ENCODE measurements at places on chromosomes 7 and 10.

DNA sequence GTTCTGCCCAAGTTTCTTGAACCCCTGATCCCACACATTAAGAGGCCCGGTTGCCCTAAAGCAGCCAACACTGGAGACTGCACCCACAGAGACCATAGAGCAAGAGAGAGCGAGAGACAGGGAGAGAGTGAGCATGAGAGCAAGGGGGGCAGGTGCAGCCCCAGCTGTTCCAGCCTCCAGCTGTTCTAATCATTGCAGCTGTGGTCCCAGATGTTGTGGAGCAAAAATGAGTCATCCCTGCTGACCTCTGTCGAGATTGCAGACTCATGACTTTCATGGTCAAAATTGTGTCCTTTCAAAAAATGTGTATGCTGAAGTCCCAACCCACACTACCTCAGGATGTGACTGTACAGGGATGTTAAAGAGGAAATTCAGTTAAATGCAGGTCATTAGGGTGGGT lies 143.9 kb upstream of the FRMD4A start:
- DNase-seq: no peak

DNA sequence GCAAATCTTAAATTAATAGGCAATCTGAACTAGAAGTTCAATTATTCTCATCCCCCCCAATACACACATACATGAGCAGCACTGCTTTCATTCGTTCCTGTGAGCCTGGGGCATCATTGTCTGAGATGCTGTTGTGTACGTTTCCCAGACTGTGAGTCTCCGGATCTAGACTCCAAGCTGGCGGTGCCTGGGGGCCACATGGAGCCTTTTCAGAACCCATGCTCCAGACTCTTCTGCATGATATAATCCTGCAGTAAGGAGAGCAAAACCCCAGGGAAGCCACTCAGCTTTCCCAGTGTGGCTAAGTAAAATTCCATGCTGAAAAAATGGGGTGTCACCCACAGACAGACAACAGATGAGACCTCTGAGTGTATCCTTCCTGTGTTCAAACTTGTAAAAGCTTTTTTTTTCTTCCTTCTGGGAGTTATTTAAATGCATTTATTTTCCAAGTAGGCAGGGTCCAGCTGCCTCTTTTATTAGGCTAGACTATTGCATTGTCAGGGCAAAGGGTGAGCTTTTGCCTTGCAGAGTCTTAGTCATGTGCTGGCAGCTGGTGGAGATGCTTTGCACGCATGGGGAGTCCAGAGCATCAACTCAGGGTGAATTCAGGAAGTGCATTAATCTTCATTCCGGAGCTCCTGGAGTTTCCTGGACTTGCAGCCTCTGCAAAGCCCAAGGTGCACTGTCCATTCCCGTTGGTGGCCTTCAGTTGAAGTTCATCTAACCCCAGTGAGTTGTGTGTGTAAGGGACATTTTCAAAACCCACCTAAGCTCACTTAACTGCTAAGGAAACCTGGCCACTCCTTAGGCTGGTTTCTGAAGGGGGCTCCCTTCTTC lies 185.7 kb upstream of the ADO start:
- DNase-seq: peak; percentile 89

GRCh38 chr7:80764132-80764531 lies 125.7 kb downstream of the CD36 start:
- no peak for DNase-seq

DNA sequence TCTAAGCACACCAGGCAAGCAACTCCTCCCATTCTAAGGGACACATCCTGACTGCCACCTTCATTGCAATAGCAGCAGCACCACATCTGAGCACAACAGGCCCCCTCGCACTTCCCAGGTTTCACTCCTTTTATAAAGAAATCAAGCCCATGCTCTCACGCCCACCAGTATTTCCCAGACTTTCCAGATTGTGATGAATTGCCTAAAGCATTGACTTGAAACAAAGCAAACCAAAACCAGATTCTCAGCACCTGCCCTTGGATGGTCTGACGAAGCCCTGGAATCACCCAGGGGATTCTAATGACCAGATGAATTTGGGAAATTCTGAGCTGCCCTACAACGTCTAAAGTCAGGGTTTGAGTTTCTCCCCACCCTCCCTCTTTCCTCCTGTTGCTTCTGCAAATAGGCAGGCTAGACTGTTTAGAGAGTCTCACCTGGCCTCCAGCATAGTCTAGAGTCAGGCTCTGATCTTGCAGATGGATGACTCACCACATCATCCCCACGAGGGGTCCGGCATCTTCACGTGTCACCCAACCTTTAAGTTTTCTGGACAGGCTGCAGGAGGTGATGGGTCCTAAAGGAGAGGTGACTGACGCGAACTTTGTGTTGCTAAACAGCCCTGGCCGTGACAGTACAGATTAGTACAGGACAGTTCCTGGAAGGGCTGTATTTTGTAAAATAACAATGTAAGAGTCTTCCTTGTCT lies 198.0 kb downstream of the SKIDA1 start:
- no peak for DNase-seq

DNA sequence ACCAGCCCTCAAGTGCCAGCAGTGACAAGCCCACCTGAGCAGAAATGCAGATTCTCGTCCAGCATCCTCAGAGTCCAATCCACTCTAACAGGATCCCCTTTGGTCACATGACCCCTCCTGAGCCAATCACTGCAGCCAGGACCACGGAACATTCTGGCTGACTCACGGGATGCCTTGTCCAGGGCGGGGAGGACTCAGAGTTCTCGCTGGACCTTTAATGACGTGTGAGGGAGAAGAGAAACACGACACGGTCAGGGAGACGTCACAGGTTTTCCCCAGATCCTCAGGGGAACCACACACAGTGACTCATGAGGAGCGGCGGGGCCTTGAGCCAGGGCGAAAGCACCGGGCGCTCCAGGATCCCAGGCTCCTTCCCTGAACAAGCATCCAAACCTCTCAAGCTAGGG lies 155.7 kb downstream of the PTPRN2 start:
- peak; percentile 94 for DNase-seq

- DNase-seq: no peak
Measured at GRCh38 chr10:125120053-125120710, 40.2 kb downstream of the CTBP2 start.

- DNase-seq: no peak
Measured at GRCh38 chr10:79093658-79094411, 25.1 kb downstream of the ZMIZ1 start.

GRCh38 chr7:134755422-134756022 lies 23.9 kb upstream of the CALD1 start:
- no peak for DNase-seq

DNA sequence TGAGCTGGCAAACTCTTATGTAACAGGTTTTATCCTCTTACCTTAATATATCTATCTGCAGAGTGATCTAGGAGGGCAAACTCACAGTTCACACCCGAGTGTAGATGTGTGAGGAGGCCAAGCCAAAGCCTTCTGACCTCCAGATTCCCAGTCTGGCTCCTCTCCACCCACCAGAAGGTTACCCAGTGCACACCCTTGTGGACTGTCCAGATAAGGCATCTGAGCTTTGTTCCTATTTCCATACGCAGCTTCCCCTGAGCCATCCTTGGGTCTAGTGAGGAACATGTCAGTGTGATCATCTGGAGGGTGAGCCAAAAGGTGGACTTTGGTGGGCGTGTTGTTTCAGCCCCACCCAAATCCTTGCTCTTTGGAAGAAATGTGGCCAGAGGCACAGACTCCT lies 203.0 kb upstream of the MEOX2 start:
- no peak for DNase-seq

DNA sequence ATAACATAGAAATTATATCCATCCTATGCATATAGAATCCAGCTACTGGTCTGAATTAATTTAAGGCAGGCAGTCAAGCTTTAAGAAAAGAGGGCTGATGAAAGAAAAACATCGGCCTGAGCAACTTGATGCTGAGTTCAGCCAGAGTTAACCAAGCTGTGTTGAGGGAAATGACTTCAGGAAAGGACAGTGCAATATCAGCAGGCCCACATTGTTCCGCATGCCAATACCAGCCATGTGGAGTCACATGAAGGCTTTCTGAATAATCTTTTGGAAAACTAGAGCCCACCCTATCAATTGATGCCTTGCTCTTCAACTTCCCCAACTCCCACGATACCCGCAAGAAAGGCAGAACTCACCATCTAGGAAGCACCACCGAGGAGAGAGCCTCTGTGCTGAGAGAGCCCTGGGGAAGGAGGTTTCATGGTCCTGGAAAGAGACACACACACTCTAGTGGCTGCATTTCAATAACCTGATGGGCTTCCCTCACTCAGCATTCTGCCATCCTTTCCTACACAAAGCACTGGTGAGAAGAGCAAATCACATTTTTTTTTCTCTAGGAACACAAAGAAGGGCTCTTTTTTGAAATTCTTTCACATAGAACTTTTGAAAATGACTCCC lies 125.8 kb upstream of the PTN start:
- DNase-seq: no peak

DNA sequence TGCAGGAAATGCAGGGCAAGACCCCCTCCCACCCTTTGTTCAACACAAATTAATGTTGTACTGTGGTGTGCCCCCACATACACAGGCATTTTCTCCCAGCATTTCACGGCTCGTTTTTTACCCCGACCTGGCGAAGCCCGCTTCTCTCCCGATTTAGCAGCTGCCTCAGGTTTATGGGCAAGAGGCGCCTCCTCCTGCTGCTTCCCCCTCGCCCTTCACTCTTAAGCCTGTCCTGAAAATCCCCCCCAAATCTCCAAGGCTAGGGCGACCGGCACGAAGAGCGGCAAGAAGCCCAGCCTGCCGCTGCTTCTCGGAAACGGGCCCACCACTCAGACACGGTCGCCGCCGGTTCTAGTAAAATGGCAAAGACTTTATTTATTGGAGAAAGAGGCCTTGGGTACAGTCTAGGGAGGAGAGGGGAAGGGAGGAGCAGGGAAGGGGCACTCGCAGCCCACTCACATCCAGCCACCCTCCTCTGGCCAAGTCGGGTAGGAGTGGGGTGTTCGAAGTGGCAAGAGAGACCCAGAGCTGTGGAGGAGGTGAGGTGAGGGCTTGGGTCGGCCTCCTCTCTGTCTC lies 3.3 kb downstream of the LBX1 start:
- no peak for DNase-seq

DNA sequence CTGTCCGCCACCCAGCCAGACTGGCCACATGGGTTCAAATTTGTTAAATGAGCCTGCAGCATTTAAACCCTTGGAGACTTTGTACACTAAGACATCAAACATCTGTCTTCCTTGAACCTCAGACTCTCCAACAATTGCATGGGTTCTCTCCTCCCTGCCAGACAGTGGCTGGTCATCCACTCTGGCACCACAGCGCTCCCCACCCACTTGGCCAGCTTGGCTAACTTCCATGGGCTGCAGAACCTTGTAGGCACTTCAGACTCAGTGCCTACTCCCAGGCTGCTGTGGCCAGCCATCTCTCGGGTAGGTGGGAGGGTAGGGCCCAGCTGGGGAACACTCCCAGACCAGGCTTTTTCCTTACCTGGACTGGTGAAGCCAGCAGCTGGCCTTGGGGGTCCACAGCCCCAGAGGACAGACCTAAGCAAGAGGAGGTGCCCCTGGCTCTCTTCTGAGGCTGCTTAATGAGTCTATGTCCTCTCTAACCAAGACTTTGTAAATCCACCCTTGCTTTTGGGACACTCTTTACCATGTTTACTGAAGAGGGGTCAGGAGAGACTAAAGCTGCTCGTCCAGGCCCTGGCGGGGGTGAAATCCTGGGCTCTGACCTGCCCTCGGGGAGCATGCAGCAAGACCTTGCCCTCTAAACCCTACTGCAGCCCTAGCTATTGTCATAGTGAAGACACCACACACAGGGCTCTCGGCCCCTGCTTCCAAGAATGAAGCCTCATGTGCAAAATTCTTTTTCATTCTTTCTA lies 82.7 kb downstream of the ARHGAP22 start:
- DNase-seq: no peak

GRCh38 chr10:97065686-97066660 lies 119.8 kb downstream of the SLIT1 start:
- no peak for DNase-seq

DNA sequence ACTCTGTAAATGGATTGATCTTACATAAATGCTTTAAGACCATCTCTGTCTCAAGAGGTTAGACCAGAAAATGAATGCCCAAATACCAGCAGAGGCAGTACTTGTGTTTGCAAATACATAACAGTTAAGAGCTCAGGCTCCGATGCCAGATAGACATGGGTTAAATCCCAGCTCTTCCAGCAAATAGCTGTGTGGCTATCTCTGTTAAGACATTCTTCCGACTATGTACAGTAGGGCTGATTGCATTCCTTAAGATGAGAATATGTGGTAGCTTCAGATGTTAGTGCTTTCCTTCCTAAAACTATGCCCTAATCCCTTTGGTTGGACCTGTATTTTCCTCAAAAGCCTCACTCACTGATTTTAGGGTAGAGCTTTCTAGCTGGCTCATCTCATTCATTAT lies 2.2 kb downstream of the IDE start:
- DNase-seq: no peak

DNA sequence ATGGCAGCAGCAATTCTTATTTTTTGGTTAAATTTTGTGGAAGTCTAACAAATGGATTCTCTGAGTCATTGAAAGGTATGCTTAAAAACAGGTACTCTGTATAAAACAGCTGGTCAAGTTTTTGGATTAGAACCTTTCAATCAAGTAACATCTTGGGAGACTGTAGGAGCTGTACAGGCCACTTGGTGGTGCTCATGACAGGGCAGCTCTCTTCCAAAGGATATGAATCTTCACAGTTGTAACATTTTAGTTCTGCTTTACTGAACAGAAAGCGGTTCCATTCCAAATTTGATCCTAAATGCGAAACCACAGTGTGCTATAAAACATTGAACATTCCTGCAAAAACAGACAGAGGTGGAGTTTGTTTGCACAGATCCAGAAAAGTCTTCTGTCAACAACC lies 44.5 kb upstream of the AGR3 start:
- DNase-seq: no peak

DNA sequence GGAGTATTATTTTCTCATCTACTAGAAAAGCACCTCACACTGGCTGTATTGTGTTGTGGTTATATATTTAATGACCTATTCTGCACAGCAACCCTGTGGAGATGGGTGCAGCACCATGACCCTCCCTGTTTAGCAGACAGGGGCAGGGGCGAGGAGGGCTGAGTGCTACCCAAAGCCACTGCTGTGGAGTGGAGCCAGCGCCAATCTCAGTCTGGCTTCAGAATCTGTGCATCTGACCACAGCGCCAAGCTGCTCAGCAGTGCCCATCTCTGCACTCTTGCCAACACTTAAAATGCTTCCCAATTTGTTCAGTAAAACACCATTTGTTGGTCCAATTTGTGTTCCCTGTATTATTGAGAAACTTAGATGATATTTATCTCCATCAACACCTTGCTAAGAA lies 239.1 kb downstream of the ZMYND11 start:
- DNase-seq: no peak

- DNase-seq: peak; percentile 11
Measured at GRCh38 chr7:133815611-133816210, 311.4 kb upstream of the LRGUK start.

DNA sequence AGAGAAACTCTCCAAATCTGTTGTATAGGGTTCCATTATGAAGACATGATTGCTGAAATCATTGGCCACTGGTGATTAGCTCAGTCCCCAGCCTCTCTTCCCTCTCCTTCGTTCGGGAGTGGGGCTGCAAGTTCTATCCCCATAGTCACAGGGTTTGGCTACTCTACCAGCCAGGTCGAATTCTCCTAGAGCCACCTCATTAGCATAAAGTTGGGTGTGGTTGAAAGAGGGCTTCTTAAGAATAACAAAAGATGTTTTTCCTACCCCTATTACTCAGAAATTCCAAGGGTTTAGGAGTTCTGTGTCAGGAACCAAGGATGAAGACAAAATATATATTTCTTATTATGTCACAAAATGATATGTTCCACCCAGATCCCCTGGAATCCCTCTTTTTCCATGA lies 166.2 kb upstream of the YAE1 start:
- no peak for DNase-seq

Data from skeletal muscle cell (primary cell).